Panc1 (cell line): ENCODE measurements at places on chromosomes 5 and 9.

GRCh38 chr9:107054146-107054545, 191.2 kb downstream of the ZNF462 start:
- DNase-seq, result no peak

DNA sequence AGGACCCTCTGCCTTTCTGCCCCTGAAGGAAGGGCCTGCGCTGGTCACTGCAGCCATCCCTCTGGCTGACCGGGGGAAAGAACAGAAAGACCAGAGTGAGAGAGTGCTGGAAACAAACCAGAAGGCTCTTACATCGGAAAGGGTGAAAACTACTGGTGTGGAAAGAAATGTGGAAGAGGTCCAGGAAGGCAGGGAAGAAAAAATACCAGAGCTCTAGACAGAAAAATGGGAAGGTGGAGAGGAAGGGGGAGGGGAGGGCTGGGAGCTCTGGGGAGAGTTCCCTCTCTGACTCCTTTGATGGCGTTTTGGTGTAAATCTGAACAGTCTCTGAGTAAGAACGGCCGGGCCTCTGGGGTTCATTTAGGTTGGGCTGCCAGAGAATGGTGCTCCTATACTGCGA, 47.7 kb downstream of the COL23A1 start:
- no peak for DNase-seq

DNA sequence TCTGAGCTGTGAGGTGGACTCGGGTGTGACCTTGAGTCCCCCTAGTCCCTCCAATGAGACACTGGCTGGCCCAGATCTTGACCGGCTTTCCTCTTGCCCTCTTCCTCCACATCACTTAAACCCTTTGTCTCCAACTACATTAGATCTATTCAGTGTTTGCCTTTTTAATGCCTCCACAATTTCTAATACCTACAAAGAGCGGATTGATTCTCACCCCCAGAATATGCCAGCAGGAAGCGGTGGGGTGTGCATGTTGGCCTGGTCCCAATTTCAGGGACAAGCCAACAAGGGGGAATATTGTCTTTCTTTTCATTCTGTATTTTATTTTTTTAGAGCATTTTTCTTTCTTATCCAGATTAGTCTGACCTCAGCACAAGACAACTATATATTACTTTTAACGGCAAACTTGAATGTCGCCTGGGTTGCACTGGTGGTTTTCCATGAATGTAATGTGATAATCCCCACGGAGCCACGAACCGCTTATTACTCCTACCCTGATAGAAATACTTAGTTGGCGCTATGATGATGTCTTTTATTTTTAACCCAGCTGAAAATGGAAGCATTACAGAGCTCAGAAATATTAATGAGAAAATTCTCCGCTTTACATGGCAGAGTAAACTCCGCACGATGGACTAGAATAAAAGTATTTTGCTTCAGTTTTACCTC, 68.5 kb upstream of the MYO10 start:
- DNase-seq, result no peak

GRCh38 chr9:71594541-71594940, 173.8 kb downstream of the CEMIP2 start:
- DNase-seq, result no peak

GRCh38 chr5:81134066-81134465, 99.1 kb upstream of the CKMT2 start:
- no peak for DNase-seq

DNA sequence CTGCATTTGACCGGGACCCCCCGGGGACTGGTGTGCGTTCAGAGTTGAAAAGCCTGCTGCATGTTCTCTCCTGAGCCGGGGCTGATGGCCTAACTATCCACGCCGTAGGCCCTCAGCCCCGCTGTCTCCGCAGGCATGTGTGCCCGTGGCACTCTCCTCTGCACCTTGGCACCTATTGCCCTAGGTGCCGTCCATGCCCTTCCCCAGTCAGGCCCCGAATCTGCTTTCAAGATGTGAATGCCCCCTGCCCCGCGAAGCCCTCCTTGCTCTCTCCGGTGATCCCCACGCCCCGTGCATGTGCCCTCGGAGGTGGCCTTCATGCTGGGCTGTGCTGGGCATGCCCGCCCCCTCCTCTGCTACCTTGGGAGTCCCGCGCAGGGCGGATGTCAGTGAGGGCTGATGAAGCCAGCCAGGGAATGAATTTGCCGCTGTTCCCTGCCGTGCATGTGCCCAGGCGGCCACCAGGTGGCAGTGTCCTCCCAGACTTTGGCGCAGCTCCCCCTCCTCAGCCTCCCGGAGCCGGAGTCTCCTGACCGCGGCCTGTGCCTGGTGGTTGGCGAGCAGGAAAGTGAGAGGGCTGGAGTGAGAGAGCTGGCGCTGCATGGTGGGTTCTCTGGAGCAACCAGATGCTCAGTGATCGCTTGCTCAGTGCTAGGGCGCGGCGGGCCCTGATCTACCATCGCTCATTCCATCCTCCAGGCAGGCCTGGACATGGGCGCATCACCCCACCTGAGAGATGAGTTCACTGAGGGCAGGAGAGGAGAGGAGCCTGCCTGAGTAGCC, 112.9 kb upstream of the LMX1B start:
- peak; percentile 50 for DNase-seq

- no peak for DNase-seq
Measured at GRCh38 chr5:16459451-16459850, 6.1 kb downstream of the ZNF622 start.

DNA sequence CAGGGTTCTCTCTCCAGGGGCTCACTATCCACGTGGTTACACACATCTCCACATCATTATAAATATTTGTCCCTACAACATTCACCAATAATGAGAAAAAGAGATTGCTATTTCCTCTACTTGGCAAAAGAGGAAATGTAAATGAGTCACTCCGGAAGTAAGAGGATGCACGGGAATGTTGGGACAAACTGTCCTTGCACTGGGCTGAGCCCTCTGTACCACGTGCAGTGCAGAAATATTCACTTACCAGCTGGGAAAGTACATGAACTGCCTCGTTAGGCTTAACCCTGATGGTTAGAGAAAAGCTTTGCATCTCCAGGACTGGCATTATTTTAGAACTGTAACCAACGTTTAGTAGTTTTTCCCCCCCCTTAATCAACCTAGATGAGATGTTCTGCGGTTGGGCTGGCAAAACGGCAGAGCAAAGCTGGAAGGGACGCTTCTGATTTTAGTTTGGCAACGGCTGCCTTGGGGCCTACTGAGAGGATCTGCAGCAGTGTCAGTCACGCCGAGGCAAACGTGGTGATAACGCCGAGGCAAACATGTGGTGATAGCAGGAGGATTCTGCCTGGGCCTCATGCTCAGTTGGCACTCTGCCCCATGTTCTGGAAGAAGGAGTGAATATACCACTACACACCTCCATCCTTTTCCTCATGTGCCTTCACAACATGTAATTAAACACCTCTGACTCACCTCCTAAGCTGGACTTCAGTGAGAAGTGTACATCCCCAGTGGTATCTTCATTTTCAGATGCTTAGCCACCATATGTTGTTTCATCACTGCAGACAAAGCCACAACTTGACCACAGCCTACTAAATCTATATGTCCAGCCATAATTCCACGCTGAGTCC, 661.4 kb upstream of the KLF4 start:
- no peak for DNase-seq

GRCh38 chr9:127980060-127980705, 606 bp downstream of the EEIG1 start:
- DNase-seq, result no peak

DNA sequence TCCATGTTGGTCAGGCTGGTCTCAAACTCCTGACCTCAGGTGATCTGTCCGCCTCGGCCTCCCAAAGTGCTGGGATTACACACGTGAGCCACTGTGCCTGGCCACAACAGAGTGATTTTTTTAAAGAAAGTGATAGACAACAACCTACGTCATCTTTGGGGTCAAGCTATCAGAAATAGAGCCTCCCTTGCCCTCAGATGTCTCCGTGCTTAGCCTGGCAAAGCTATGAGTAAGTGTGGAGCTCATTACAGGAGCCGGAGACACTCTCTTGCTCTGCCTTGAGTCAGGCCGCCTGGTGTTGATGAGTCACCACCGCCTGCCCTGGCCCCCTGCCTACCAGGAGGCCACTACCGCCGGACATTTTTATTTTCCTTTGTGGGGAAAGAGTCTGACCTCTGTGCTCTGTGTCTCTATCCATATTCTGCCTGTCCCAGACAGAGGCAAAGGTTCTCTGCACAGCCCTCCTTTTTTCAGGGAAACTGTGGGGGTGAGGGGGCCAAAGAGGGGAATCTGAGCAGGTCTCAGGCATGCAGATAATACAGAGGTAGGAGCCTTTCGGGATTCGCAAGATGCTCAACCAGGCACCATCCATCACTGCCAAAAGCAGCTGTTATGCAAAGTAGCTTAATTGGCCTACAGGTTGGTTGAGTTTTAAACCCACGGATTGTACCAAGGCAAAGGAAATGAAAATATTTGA, 123.7 kb upstream of the CPEB4 start:
- peak; percentile 88 for DNase-seq

DNA sequence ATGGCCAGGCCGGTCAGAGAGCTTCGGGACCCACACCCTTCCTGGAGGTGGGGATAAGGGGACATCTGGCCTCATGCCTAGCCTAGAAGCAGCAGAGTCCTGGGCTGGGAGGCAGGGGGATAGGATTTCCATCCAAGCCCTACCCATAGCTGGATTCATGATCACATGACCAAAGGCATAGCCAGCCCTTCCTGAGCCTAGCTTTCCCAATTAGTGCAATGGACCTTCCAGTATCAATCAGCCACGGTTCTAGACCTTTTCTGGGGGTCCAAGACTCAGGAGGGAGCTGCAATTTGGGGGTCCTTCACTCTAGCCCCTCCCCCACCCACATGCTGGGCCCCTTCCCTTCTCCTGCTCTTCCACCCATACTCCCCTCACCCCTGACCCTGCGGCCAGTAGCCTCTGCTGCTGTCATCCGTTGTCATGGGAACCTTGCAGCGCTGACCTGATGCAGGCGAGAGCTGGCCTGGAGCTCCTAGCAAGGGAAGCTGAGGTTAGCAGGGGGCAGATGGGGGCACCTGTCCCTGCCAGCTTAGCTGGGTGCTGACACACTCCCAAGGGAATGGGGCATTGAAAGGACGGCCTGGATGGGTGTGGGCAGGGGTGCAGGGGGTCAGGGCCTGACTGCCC, 44.6 kb downstream of the CXXC5 start:
- no peak for DNase-seq

DNA sequence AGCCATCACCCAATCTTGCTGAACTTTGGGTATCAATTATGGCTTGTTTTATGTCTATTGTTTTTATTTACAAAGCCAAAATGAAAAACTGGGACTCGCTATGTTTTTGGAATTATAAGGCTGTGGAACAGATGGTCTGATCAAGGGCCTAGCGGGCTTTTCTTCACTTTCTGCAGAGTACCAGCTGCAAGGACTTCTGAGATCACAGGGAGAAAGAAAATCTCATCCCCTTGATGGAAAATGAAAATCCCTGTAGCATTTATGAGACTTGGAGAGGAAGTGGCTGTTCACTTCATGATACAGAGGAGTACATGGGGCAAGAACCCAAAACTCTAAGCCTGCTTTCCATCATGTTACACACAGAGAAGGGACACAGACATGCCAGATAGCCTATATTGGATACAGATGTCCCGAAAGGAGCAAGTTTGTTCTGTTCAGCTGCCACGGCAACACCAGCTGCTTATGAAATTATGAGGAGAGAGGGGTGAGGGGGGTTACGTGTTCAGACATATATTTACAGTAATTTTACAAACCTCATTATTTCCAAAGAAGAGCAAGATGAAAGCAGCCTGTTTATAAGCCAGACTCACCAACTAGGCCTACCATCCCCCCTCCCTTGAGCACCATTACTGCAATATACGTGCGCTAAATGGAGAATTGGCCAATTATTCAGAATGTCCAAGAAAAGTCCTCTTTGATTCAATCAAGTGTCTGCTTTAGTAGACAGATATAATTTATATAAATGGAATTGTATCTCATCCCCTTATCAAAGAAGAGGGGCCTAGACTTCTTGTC, 220.0 kb downstream of the MARCHF11 start:
- no peak for DNase-seq
